Activated CD8-positive, alpha-beta memory T cell treated with anti-CD3 and anti-CD28 coated beads for 1 hour (primary cell): ENCODE measurements at places on chromosomes 5 and 9.

DNA sequence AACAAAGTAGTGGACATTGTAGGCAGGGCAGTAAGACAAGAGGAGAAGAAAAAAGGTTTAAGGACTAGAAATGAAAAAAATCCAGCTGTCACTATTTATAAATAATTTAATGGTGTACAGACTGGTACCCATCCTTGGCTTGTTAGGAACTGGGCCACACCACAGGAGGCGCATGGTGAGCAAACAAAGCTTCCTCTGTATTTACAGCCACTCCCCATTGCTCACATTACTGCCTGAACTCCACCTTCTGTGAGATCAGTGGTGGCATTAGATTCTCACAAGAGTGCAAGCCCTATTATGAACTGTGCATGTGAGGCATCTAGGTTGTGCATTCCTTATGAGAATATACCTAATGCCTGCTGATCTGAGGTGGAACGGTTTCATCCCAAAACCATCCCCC, 62.6 kb upstream of the DMAC1 start:
- DNase-seq = no peak

DNA sequence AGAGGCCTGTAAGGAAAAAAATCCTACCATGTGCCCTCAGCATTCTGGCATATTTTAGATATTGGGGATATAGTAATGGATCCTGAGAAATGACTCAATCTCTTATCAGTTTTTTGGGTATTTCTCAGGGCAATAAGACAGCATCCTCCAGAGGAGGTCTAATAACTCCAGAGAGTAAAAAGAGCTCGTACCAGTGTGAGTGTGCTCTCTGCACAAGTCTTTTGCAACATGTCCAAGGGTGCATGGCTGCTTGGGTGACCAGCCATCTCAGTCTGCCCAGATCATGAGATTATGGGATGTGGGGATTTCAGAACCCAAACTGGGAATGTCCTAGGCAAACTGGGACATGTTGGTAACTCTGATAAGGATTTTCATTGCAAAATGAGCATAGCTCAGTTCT, 15.3 kb downstream of the ASPN start:
- no peak for DNase-seq

DNA sequence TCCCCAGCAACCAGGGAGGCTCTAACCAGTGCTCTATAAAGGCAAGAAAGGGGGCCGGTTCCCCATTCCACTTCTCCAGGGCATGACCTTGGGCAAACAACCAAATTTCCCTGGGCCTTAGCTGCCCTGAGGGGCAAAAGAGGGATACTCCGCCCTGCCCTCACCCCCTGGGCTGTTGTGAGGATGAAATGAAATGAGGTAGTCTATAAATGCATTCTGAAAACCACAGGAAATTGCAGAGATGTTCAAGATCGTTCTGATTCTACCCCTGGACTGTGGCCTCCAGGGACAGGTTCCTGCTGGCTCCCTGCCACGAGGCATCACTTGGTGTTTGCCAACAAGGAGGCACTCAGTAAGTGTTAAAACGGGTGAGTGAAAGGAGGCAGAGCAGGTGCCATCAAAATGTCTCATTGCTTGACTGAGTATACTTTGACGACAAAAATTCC, 5.7 kb downstream of the RAPGEF1 start:
- no peak for DNase-seq

GRCh38 chr5:39207345-39208045, 11.9 kb downstream of the FYB1 start:
- no peak for DNase-seq

- DNase-seq = no peak
Observed at GRCh38 chr5:152606776-152607364, 201.8 kb upstream of the NMUR2 start.

- DNase-seq = no peak
Observed at GRCh38 chr5:39780347-39780746, 355.6 kb upstream of the DAB2 start.

DNA sequence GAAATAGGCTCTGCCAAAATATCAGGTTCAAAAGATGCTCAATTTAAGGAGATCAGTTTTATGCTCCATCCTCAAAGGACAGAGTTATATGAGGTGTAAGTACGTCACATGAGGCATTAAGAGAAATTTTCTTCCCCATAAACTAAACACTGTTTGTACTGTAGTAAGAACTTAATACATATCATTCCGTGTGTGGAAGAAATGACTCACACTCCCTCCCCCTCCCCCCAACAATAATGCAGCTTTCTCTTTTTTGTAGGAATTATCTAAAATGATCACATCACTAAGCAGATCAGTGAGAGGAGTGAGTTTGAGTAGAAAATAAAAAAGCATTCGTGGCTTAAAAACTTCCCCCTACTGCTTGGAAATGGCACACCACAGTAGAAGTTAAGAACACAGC, 2.2 kb downstream of the CDH12 start:
- DNase-seq = no peak

GRCh38 chr5:72394688-72395087, 74.5 kb downstream of the PTCD2 start:
- DNase-seq = no peak

- DNase-seq = no peak
Observed at GRCh38 chr9:123107639-123108285, 74.3 kb downstream of the GPR21 start.

- no peak for DNase-seq
Observed at GRCh38 chr5:82812575-82812974, 264.6 kb downstream of the TMEM167A start.

DNA sequence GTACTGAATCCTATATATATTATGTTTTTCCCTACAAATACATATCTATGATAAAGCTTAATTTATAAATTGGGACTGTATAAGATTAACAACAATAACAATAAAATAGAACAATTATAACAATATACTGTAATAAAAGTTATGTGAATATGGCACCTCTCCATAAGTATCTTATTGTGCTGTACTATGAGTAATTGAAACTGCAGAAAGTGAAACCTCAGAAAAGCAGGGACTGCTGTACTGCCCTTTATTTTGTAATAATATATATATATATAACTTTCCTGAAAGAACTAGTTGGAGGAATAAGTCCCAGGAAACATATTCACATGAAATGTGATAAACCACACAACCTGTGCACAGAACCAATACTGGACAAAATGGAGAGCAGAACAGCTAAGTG, 77.3 kb downstream of the PAM start:
- no peak for DNase-seq

DNA sequence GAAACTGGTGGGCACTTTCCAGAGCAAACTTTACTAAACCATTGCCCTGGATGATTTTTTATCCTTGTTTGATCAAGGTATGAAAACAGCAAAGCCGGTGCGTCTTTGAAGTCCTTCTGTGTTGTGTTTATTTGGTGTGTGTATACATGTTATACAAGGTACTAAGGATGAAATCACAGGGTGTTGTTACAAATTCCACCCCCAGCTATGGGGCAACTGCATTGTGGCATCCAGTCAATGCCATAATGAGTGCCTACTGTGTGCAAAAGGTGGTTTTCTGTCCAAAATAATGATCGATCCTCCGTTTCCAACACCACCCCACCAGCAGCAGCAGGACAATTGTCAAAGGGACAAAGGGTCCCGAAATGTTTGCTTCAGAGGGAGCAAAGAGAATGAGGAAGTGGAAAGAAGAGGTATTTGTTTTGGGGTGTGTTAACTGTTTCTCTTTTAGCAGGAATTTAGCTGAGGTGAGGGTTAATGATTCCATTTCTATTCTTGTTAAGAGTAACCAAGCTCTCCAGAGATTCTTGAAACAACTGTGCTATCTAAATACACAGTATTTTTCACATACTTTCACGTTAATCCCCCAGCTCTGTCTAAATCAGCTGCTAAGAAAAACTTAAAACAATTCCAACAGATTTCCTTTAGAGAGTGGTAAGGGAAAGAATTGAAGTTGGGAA, 568.7 kb upstream of the KLF4 start:
- no peak for DNase-seq

GRCh38 chr5:149277801-149278200, 6.1 kb downstream of the AFAP1L1 start:
- DNase-seq = no peak

GRCh38 chr9:88364706-88365105, 23.5 kb upstream of the SPIN1 start:
- DNase-seq = no peak

GRCh38 chr9:132989414-132989996, 11.0 kb downstream of the GFI1B start:
- DNase-seq = no peak

GRCh38 chr5:137481596-137481995, 17.5 kb downstream of the SPOCK1 start:
- no peak for DNase-seq

DNA sequence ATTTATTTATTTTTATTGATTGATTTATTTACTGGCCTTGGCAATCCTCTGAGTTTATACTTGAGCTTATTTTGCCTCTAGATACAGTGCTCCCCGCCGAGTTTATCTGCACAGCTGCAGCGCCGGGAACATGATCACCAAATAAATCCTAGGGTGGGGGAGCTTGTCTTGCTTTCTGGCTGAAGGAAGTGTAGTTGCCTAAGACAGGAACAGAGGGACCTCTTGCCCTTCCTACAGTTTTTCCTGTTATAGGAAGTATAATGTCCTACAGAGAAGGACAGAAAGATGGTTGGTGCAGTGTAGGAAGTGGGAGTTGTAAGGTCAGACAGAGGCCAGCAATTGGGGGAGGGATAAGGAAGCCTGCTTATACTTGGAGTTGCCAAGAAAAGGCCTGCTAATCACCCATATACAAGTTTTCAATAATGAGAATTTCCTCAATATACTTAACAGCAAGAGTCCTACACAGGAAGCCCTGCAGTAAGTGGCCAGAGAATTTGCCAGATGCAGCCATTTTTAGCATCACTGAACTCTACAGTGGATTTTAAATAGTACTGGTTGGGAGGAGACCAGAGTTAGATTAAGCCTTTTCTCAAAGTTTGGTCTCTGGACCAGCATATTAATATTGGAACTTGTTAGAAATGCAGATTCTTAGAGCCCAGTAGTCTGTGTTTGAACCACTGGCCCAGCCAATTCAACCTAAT, 7.7 kb downstream of the AOPEP start:
- no peak for DNase-seq

GRCh38 chr5:87155106-87155505, 112.6 kb upstream of the RASA1 start:
- DNase-seq = no peak
